ENCODE measurements at places on chromosomes 1 and 21.

- DNase-seq = no peak
Measured at GRCh38 chr1:165306543-165307434, 49.7 kb downstream of the LMX1A start.

DNA sequence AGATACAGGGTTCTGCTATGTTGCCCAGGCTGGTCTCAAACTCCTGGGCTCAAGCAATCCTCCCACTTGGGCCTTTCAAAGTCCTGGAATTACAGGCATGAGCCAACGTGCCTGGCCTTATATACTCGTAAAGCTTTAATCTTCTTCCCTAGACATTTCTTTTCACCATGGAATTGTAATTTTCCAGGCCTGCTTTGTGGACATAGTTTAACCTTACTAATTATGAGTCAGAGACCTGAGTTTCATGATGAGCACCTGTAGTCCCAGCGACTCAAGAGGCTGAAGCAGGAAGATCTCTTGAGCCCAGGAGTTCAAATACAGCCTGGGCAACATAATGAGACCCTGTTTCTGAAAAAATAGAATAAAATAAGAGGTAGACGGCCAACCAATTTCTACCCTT is 12.3 kb downstream of the PATJ start:
- no peak for DNase-seq

DNA sequence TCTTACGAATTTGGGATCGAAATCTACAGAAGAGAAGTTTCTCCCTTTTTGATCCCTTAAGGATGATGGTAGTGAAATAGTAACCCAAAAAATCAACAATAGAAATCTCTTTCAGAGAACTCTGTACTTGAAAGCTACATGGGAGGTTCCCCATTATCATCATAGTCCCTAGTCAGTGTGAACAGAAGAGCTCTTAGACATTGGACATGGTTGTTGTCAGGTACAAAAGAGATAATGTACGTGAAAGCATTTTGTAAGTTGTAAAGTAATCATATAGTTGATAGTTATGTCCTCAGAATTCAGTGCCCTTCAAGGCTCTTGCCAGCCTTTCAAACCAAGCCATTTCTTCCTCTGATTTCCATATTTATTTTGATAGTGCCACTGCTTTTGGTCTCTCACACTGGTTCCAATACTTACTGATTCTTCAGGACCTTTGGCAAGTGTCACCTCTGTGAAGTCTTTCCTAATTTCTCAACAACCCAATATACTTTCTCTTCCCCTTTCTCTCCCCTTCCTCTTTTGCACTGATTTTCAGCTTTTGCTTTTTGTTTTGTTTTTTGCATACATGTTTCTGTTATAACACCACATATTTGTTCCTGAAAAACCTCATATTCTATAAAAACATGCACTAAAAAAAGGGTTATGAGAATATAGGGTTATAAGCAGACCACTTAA is 22.4 kb downstream of the VPS45 start:
- DNase-seq = peak; percentile 40

GRCh38 chr1:167799747-167800146 is 78.0 kb downstream of the MPZL1 start:
- no peak for DNase-seq

GRCh38 chr21:18265944-18266343 is 21.3 kb downstream of the CHODL start:
- DNase-seq = no peak

DNA sequence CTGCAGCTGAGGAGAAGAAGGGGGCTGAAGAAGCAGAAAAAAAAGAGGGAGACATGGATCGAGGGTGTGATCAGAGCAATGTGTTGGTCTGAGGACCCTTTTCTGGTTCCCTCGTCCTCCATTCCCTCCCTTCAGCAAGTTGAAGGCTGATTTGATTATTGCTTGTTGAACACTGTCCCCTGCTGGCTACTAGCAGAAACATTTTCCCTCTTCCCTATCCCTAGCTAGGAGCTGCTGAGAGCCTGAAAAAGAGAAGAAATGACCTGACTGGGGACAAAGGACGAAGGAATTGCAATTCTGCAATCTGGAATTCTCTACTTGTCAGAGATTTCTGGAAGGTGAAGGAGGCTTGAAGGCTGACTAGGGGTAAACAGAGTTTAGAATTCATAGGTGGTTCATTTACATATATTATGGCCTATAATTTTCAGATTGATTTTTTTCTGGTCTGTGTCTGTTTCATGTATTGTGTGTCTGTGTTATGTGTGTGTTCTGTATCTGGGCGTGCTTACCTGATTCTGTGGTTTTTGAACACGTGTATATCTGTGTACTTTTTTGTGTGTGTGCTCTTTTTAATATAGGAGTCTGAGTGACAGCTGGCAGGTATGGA is 9.8 kb downstream of the NHLH1 start:
- peak; percentile 83 for DNase-seq

GRCh38 chr1:174258148-174258550 is 98.8 kb downstream of the RABGAP1L start:
- DNase-seq = peak; percentile 63

DNA sequence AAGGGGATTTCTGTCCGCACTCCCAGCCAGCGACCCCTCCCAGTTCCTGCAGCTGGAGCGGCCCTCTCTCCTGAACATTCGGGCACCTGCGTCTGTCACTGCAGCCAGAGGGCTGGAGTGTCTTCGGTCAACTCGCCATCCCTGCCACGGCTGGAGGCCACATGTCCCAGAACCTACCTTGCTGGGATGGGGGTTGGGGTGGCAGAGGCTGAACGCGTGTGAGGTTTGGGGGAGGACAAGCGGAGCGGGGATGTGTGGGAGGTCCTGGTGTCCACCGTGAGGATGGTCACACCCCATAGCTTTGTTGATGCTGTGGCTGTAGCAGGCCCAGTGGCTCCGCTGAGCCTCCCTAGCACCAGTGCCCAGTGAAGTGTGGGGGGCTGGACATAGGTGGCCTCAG is 14.8 kb upstream of the C1orf174 start:
- no peak for DNase-seq

- DNase-seq = no peak
Measured at GRCh38 chr1:53373246-53373645, 45.4 kb upstream of the LRP8 start.

DNA sequence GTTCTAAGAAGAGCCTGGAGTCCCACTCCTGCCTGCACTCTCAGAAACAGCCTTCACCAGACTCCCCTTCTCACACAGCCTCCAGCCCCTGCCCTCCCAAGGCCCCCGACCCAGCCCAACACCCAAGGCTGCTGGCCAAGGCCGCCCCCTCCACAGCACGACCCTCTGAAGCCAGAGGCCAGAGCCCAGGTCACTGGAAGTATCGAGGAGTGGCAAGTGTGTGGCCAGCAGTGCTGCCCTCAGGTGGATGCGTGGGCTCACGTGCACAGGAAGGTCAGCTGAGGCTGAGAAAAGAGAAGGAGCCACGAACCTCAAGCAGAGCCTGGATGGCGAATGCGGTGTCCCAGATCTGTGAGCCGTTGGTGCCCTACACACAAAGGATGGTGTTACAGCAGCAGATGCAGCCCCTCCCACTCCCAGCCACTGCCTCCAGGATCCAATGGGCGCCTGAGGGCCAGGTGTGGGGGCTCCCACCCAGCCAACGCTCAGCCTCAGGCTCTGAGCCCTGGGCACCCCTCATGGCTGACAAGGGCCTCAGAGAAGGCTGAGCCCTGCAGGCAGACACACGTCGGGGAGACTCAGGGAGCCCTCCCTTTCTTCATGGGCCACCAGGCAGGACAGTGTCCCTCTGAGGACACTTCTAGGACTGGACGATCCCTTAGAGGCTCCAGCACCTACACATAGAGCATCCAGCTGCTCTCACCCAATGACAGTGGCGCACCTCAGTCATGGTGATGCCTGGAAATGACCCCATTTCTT is 18.0 kb downstream of the LSS start:
- DNase-seq = no peak

DNA sequence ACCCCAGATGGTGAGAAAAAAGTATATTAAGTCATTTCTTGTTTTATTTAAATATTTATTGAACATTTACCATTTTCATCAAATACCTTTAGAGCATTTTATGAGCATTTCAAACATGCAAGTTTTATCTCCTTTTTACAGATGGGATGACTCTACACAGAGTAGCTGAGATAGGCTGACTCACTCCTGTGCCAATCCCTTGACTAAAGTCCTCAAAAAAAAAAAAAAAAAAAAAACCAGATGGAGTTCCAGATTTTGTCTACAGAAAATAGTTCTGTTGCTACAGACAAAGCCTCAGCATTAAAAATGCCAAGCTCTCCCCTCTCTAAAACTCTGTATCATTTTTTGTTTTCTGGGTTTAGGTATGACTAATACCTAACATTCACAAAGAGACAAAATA is 303.0 kb upstream of the PLD5 start:
- DNase-seq = no peak

GRCh38 chr1:1430992-1431844 is 4.3 kb upstream of the VWA1 start:
- DNase-seq = no peak

DNA sequence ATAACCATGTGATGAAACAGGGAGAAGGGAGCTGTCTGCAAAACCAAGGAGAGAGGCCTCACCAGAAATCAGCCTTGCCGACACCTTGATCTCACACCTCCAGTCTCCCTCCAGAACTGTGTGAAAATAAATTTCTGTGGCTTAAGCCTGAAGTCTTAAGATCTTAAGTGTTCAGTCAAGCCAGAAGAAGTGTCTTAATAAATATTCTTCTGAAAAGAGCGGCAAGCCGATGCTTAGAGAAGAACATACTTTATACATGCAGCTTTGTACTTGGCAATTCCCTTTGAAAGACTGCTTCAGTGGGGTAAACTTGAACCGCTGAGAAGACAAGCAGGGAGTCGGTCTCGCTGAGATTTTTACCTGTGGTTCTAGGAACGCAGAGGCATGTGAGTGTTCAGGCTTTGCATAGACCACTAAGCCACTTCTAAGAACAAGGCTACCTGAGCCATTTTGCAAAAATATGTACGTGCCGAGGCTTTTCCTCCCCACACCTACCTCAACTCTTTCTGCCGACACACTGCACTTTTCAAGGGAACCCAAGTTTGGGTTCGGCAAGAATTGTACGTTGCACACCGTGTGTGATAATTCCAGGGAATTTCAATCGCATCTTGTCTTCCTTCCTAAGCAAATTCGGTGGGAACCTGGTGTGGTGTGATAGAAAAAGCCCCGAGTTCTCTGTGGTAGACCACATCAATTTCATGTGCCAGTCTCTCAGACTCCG is 3.4 kb downstream of the RUNX1 start:
- no peak for DNase-seq

- DNase-seq = no peak
Measured at GRCh38 chr1:205916541-205916940, 26.7 kb downstream of the SLC26A9 start.

GRCh38 chr1:43878854-43879253 is 54.7 kb upstream of the ARTN start:
- no peak for DNase-seq

- DNase-seq = no peak
Measured at GRCh38 chr1:35915693-35916092, 15.2 kb upstream of the AGO3 start.

DNA sequence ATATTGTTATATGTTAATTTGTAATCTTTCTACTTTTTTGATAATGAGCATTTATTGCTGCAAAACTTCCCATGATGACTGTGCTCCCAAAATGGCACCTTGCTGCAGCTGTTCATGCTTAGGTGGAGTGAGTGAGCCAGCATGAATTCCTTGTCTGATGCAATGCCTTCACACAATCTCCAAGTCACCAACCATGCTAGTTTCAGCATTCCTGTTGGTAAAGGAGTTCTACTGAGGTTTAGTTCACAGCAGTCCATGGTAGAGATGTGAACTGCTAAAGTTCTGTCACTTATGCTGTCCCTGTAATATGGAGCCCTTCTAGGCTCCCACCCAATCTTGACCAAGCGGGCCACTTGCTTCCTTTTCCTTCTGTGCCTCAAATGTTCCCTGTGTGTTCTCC is 26.2 kb upstream of the PRKACB start:
- no peak for DNase-seq

GRCh38 chr1:109610609-109611307 is 8.7 kb downstream of the GNAT2 start:
- no peak for DNase-seq

- DNase-seq = peak; percentile 27
Measured at GRCh38 chr1:234746798-234747196, 136.8 kb upstream of the IRF2BP2 start.

- DNase-seq = no peak
Measured at GRCh38 chr1:160217481-160218051, 12.4 kb downstream of the PEA15 start.

DNA sequence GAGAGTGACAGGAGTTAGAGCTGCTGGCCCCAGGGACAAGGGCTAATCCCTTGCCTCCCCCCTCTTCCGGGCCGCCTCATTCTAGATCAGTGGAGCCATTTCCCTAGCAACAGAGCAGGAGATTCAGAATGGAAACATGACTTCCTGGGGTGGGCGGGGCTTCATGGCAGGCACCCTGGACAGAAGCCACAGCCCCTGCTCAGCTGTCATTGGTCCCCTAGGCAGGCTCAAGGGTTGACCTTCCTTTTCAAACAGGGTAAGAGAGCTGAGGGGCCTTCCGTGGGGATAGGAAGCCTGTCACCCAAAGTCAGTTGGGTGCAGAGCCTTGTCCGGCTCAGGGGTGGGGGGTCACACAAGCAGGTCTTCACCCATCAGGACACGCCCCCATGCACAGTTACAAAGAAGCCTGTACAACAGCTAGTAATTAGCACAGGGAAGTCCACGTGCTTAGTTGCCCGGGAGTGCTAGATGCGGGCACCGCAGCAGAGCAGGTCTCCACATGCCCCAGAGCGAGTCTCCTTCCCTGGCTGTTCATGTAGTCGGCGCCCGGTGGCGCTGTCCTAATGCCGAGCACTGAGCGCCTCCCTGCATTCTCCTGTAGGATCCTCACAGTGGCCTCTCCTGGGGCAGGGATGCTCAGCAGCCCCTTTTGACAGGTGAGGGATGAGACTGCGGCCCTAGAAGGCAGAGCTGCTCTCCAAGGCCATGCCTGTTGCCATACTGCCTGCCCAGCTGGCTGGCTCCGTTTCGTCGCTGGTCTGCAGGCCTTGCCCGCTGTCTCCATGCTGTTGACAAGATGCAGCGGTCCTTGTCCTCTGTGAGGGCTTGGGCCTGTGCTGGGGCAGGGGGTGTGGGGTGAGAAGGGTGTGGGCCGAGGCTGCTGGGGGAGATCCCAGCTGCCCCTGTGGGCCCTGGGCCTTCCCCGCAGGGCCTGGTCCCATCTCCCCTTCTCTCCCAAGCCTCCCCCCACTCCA is 5.1 kb downstream of the TMEM201 start:
- peak; percentile 95 for DNase-seq

All from KBM-7 (cell line).